ENCODE measurements at places on chromosomes 2 and 18.

DNA sequence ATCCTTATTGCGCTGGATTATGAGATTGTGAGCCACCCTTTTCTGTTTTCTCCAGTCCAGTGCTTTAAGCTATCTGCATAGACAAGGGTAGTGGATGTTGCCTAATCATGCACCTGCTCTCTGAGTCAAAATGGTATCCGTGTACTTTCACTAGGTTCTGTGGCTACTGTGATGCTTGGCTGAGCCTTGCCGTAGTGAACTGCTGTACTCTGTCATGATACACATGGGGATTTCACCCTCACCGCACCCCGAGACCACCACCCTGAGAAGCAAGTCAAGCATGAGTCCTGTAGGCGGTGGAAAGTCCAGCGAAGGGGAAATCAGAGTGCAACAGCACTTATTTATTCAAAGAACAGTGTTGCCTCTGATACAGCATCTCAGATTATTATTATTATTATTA, 55.0 kb downstream of the ARHGAP25 start:
- no peak for DNase-seq

GRCh38 chr2:64742678-64743077, 89.0 kb upstream of the SERTAD2 start:
- no peak for DNase-seq

DNA sequence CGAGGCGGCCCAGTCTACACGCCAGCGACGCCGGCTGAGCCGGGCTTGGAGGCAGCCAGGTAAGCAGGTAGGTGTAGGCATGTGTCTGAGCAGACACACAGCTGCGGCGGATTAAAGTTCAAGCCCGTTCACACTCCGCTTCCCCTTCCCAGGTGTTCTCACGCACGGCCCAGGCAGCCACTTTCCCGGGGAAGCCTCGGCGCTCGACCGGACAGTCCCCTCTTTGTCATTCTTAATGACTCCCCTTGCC, 367 bp downstream of the TGFA start:
- peak; percentile 66 for DNase-seq

GRCh38 chr2:140348826-140349225, 1568.6 kb upstream of the NXPH2 start:
- DNase-seq = peak; percentile 34

DNA sequence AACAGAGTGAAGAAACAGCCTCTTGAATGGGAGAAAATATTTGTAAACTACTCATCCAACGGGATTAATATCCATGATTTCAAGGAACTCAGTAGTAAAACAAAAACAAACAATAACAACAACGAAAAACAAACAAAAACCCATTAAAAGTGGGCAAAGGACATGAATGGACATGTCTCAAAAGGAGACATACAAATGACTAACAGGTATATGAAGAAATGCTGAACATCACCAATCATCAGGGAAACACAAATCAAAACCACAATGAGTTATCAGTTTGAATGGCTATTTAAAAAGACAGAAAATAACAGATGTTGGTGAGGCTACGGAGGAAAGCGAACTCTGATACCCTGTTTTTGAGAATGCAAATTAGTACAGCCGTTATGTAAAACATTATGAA, 224.8 kb upstream of the NRXN1 start:
- no peak for DNase-seq

DNA sequence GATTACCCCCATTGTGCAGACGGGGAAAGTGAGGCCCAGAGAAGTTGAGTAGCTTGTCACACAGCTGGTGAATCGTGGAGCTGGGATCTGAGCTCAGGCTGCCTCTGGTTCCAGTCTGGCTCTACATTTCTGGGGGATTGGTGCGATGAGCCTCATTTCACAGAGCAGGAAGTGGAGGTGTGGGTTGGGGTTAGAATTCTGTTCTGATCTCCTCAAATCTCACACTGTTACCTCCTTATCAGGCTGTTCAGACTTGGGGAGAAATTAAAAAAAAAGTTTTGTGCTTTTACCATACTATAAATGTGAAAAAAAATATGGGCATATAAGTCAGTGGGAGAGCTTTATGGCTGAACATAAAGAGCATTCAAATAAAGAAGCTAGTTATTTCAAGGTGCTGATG, 21.6 kb downstream of the SH3RF3 start:
- DNase-seq = no peak

DNA sequence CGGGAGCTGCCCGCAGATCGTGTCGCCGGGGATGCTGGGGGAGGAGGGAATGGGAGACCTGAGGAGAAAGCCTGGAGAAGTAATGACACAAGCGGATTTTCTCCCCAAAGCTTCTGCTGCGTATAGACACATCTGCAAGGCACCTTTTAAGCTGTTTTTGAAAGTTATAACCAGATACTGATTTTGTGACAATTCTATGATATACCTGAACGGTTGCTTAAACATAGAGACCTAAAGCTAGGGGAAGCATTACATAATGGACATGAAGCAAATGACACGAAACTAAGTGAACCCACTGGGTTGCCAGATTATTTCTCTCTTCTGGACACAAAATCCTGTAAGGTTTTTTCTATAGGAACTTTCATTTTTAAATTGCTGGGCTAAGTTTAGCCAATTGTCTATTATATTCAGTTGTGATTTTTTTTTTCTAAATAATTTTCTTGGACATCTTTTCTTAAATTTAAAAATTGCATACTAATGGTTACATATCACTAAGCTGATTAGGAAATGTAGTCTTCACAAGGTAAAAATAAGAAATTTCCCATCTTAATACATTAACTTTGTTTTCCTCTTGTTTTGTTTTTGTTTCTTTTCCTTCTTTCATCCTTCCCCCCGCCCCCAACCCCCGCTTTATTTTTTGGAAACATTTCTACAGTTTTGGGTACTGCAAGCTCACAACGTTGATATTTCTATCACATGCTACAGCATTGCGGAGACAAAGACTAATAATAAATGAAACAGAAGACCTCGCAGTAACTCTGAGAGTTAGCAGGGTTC, 1.3 kb downstream of the OSBPL6 start:
- no peak for DNase-seq

DNA sequence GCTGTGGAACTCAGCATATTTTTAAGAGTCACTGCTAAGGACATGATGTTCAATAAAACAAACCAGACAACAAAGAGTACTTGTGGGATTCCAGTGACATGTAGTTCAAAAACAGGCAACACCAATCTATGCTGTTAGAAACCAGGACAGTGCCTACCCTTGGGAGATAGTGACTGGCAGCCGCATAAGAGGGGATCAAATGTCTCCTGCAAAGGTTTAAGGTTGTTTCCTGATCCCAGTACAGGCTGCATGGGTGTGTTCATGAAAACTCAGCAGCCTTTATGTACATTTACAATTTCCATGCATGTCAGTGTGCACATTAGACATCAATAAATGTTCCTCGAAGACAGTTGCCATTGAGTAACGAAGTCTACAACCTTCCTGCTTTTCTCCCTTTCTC, 183.8 kb downstream of the PID1 start:
- no peak for DNase-seq

DNA sequence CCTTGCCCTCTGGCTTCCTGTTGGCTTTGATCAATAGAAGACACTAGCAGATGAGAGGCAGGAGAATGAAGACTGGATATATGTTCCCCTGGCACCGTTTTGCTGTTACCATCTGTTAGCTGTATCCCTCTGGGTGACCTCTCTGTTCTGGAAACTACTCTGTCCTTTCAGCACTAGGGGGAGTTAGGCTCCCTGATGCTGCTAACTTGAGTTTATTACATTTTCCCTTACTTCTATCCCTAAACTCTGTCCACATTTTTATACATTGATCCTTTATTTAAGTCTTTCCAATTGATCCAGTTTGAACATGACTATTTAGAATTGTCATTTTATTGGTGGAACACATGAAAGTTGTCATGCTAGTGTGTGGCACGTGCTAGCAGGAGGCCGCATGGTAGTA, 1014.3 kb upstream of the CDH2 start:
- peak; percentile 30 for DNase-seq

- DNase-seq = no peak
Observed at GRCh38 chr2:144213797-144214196, 306.1 kb downstream of the ZEB2 start.

DNA sequence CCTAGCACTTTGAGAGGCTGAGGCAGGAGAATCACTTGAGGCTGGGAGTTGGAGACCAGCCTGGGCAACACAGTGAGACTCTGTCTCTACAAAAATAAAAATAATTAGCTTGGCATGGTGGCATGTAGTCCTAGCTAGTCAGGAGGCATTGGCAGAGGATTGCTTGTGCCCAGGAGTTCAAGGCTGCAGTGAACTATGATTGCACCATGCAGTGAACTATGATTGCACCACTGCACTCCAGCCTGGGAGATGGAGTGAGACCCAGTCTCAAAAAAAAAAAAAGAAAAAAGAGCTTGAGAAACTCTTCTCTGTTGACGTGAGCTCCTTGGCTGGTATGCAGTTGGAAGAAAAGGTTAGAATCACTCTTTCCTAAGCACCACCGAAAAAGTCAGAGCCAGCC, 125.1 kb upstream of the TNP1 start:
- no peak for DNase-seq

DNA sequence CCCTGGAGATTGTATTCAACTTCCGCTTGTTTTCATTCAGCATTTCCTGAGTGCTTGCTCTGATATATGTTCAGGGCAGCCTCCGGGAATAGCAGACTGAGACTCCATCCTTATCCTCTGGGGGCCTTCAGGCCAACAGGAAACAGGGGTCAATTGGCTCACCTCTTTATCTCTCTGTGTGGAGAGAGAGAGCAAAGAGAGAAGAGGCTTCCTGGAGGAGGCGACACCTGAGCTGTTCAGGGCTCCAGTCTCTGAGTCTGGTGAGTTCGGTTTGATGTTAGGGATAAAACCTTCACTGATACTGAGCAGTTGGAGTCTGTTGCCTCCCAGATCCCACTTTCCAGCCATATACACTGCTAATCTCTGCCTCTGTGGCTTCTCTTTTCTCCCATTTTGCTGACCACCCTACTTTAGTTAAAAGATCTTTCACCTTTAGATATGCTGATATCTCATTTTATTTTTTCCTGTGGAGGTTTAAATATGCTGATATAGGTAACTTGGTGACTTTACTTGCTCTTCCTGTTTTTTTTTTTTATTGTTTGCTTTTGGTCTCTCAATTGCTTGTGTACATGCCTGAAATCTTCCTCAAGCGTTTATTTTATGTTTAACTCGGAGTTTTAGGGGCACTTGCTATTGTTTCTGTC, 56.9 kb downstream of the KCNS3 start:
- DNase-seq = no peak

GRCh38 chr2:53668624-53669026, 99.0 kb upstream of the CHAC2 start:
- no peak for DNase-seq

- no peak for DNase-seq
Observed at GRCh38 chr2:183623227-183623626, 499.0 kb downstream of the NUP35 start.

GRCh38 chr2:48851161-48851560, 95.6 kb upstream of the LHCGR start:
- DNase-seq = no peak

DNA sequence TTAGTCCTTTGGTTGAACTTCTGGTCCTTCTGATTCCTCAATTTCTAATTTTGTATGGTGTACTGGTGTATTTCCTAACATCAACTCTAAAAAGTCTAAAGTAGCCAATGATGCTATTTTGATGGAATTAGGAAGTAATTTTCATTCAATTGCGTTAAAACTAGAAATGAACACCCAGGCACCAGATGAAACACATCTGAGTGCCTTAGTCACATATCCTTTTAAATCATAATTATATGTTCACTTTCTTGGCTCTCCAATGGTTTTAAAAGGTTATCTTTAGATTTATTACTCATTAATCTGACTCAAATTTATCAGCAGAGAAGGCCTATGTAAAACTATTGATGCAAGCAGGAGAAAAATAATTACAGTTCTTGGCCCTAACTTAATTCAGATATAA, 119.7 kb downstream of the GAREM1 start:
- DNase-seq = no peak

DNA sequence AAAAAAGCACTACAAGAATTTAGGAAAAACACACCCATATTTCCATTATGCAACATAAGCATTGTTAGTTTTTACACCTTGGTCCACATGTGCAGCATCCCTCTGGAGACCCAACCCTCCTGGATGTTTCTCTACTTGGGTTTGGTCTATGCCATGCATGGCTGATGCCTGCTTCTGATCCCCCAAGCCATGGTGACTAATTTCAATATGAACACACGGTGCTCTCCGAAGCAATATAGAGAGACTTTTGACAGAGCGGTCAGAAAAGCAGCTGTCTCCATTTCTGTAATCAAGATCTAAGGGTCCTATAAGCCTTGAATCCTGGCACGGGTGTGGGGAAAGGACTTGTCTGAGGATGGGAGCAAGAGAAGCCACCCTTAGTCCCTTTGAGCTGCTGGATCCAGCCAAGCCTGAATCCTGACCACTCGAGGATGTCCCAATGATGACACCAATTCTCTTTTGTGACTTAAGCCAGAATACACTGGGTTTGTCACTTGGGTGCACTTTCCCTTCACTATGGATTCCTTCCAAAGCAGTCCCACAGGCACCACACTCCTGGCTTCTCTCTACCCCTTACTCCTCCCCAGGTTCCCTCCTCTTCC, 91.5 kb downstream of the ACTR2 start:
- DNase-seq = no peak

- no peak for DNase-seq
Observed at GRCh38 chr2:39696101-39696553, 30.4 kb downstream of the TMEM178A start.

GRCh38 chr2:183037553-183038340, 510 bp downstream of the NCKAP1 start:
- DNase-seq = no peak

GRCh38 chr18:5630057-5630899, 86.5 kb upstream of the EPB41L3 start:
- DNase-seq = peak; percentile 91

GRCh38 chr2:128024816-128025215, 3.0 kb downstream of the SAP130 start:
- DNase-seq = no peak

- DNase-seq = no peak
Observed at GRCh38 chr18:25310045-25310444, 41.9 kb downstream of the ZNF521 start.

- DNase-seq = no peak
Observed at GRCh38 chr18:48864876-48865275, 85.9 kb downstream of the SMAD7 start.

GRCh38 chr2:101120124-101120996, 30.8 kb downstream of the TBC1D8 start:
- DNase-seq = no peak

- peak; percentile 41 for DNase-seq
Observed at GRCh38 chr2:134392442-134393074, 138.7 kb downstream of the MGAT5 start.

GRCh38 chr2:127066942-127067341, 40.0 kb downstream of the BIN1 start:
- DNase-seq = no peak
